ENCODE measurements at places on chromosomes 4 and X.
A peak's percentile ranks its signal among the peaks of the same experiment; 100 is the strongest.

DNA sequence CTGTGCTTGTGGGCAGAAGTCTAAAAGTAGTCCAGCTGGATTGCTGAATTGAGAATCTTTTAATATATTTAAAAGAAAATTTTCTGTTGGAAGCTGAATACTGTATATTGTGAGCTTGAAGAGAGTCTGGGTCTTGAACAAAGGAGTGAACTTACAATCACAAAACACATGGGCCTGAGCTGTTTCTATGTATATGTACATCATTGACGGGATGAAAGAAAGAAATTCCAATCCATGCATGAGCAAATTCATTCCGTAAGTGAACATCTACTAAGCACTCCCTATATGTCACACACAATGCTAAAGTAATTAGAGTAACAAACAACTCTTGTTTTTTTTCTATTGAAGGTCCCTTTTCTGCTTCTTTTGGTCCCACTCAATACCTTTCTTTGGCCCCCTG, 331.0 kb downstream of the HS3ST1 start:
- ATAC-seq = no peak

DNA sequence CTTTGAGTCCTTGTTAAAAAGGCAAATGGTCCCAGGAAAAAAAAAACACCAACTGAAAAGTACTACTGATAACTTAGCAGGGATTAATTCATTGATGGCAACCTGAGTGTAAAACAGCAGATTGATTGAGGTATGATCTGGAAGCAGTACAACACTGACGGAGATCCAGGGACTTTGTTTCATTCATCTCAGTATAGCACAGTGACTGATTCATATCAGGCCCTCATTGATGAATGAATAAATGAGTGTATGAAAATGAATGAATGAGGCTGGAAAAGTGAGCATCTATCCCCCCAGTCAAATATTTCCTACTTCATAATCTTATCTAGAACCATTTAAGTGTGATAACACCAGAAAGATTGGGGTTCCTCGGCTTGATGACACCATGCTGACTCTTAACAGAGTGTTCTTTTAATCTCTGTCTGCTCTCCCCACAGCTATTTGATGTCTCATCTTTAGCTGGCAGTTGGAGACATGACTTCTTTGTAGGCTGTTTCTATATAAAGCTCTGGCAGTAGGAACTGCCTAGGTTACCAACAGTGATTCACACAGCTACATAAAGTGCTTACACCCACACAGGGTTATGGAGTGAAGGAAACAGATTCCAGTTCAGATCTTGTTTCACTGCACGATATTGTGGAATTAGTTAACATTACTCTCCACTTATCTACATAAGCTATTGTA, 18.6 kb upstream of the RNF128 start:
- peak; percentile 69 for ATAC-seq

GRCh38 chr4:118968005-118968404, 79.4 kb downstream of the SYNPO2 start:
- ATAC-seq = no peak

- no peak for ATAC-seq
Measured at GRCh38 chr4:89904524-89904923, 9.9 kb downstream of the MMRN1 start.

GRCh38 chr4:113179996-113180395, 130.5 kb downstream of the ANK2 start:
- peak; percentile 51 for ATAC-seq

- peak; percentile 37 for ATAC-seq
Measured at GRCh38 chr4:16205298-16206164, 20.7 kb downstream of the TAPT1 start.

- ATAC-seq = no peak
Measured at GRCh38 chrX:77167993-77168392, 279.2 kb upstream of the FGF16 start.

DNA sequence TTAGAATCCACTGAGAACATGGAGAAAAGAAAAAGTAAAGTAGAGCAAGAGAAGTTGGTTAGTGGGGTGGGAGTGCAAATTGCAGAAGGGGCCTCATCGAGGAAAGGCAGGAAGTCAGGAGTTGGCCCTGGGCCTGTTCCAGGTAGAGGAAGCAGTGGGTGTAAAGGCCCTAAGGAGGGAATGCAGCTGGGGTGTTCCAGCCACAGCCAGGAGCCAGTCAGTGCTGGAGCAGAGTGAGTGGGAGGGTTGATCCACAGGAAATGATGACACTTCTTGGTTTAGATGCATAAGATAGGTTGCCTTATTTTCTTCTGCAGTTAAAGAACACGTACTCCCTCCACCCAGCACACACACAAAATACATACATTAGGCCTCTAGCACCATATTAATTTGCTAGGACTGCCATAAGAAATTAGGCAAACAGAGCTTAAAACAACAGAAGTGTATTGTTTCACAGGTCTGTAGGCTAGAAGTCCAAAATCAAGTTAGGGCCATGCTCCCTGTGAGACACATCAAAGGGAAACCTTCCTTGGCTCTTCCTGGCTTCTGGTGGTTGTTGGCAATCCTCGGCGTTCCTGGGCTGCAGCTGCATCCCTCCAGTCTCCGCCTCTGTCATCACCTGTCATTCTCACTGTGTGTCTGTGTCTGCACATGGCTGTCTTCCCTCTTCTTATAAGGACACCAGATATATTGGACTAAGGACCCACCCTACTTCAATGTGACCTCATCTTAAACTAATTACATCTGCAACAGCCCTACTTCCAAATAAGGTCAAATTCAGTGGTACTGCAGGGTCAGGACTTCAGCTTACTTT, 205.9 kb downstream of the AASDH start:
- ATAC-seq = peak; percentile 61

DNA sequence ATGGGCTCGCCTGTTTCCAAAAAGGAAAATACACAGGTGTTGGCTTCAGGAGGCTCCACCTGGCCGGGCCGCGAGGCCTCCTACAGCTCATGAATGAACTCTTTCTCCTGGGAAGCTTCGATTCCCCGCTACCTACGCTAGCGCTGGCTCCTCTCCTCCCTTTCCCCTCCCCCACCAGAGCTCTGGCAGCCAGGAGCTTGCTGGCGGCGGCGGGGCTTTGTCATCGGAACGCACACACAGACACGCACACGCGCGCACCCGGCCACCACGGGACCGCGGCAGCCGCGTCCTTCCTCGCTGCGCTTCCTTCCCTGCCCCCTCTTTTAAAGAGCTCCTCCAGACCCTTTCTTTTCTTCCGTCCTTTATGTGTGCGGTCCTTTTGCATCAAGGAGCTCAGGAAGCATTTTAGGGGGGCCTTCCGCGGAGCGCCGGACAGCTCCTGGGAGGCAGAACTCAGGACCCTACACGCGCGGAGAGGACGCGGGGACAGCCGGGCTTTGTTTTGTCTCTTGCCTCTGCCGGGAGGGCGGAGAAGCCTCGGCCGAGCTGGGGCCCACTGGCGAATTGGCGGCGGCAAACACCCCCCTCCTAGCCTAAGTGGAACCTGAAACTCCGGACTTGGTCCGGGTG, 70.2 kb upstream of the BCOR start:
- ATAC-seq = peak; percentile 51

DNA sequence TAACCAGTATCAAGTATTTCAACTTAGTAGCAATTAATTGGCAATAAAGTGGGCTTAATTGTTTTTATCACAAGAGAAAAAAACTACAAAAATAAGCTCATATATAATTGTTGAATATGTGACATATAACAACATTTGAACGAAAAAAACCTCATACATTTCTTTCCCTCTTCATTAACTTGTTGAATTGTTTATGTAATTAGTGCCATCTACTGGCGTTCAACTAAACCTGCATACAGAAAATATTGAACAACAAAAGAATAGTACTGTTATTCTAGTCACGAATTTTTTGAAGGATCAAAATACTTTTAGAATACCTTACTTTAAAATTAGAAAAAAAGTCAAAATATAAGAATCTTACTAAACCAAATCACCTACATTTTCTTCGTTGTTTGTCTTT, 586.5 kb upstream of the FTHL17 start:
- ATAC-seq = no peak

- ATAC-seq = no peak
Measured at GRCh38 chr4:123930996-123931395, 534.4 kb downstream of the SPRY1 start.

- ATAC-seq = no peak
Measured at GRCh38 chr4:157204634-157205244, 15.8 kb upstream of the GRIA2 start.

- ATAC-seq = no peak
Measured at GRCh38 chrX:45449982-45450381, 249.3 kb upstream of the DIPK2B start.

DNA sequence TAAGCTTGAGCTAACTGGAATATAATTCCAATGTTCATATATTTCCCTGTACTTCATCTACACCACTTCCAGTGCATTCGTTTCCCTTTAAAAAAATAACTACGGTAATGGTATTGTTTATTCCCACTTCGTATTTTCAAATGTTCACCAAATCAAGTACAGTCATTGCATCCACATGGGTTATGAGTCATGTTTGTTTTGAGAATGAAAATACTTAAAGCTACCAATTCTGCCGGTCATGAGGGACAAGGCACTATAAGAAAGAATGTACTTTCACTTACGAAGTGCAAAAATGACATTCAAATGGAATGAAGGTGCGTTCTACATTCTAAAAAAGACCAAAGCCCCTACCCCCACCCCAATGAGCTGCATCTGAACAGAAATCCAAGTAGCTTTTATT, 174.4 kb upstream of the FGF13 start:
- ATAC-seq = no peak

DNA sequence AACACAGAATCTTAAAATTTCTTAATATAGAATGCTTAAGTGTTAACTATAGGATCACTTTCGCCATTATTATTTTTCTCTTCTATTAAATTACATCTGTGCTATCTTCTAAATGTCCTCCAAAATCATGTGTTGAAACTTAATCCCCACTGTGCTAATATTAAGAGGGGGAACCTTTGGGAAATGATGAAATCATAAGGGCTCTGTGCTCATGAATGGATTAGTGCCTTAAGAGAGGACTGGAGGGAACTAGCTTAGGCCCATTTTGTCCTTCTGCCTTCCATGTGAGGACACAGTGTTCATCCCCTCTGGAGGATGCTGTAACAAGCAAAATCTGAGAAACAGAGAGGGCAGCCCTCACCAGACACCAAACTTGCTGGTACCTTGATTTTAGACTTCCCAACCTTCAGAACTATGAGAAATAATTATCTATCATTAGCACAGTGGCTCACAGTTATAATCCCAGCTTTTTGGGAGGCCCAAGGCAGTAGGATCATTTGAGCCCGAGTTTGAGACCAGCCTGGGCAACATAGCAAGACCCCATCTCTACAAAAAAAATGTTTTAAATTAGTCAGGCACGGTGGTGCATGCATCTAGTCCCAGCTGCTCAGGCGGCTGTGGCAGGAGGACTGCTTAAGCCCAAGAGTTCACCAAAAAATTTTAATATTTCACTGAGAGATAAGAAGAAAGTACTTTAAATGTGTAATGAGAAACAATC, 26.3 kb downstream of the KLHL8 start:
- no peak for ATAC-seq

- ATAC-seq = no peak
Measured at GRCh38 chr4:89204624-89205023, 93.3 kb downstream of the TIGD2 start.

DNA sequence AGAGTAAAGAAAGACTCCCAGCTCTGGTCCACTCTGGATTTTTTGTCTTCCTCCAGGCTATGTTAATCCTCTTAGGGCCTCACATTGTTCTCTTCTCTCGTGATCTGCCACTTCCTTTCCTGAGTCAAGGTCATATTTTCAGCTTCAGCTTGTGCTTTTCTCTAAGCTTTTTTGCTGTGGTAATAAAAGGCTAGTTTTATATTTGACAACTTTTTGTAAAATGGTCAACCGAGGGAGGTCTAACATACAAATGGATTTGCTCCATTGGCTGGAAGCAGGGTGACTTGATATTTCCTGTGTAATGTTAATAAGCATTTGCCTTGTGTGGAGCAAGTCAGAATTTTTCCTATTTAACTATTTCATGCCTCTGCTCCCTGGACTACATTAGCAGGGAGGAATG, 239.7 kb downstream of the RAB28 start:
- peak; percentile 22 for ATAC-seq

GRCh38 chrX:12007881-12008280, 130.4 kb upstream of the FRMPD4 start:
- ATAC-seq = no peak

DNA sequence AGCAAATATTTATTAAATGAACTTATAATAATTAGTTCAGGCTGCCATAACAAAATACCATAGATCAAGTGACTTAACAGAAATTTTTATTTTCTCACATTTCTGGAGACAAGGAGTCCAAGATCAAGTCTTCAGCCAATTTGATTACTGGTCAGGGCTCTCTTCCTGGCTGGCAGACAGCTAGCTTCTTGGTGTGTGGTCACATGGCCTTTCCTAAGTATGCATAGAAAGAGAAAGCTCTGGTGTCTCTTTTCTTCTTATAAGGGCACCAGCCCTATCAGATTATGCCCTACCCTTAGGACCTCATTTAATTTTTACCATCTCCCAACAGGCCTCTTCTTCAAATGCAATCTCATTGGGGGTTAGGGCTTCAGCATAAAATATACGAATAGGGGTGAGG, 438.5 kb upstream of the INTU start:
- ATAC-seq = no peak

DNA sequence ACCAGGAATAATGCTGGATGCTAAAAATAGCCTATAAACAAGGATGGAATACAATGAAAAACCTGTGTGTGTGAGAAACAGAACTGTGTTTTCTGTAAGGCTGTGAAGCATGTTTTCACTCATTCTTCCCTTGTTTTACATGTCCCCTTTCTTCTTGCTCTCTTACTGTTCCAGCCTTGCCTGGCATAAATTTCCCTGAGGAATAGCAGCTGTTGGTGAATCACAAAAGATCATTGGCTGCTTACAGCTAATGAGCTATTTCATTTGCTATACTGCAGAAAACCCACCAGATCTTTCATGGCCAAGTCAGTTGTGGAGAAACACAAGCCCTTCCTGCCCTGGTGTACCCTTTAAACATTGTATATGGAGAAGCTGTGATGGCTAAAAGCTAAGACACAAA, 91.1 kb downstream of the LDB2 start:
- ATAC-seq = no peak

GRCh38 chrX:74788545-74789086, 136.6 kb downstream of the NEXMIF start:
- no peak for ATAC-seq

- ATAC-seq = no peak
Measured at GRCh38 chrX:24100713-24101112, 46.0 kb downstream of the EIF2S3 start.

GRCh38 chr4:82721819-82722423, 76.7 kb downstream of the SCD5 start:
- ATAC-seq = peak; percentile 81

- ATAC-seq = peak; percentile 23
Measured at GRCh38 chr4:79445371-79445781, 37.3 kb upstream of the GK2 start.

- peak; percentile 20 for ATAC-seq
Measured at GRCh38 chr4:41935652-41936021, 408 bp downstream of the TMEM33 start.

Measured in motor neuron (in vitro differentiated cells).